ENCODE measurements at places on chromosomes 3 and 15.

DNA sequence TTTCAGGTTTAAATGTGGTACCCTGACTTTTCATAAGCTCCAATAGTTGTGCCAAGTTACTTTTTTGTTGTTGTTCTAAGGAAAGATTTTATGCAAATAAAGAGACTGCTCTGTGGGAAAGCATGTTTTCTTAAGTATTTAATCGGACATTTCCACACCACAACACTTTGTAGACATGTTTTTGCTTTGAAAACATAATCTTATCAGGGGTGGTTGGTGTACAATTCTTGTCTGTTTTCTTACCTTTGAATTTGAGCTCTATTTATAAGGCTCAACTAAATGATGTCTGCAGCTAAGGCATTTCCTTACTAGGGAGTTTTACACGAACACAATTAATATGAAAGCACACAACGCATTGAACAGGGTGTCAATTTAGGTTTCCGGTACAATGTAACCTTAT lies 81.5 kb upstream of the CDIN1 start:
- no peak for DNase-seq

- DNase-seq, result no peak
These were observed 695.4 kb downstream of the FHIT start for GRCh38 chr3:60555686-60556354.

DNA sequence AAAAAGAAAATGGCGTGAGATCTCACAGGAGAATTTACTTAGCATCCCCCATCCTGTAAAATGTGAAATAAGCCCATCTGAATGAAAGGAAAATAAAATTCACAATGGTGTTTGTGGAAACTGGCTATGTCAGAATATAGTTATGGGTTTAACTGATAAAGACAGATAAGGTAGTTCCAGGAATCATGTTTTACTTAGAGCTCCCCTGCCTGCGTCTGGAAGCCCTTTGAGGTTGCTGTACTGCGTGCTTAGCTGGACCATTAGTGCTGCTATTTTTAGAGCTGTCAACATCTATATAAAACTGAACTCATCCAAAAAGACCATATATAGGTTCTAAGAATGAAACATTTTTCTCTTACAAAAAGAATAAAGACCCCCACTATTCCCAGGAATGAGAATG lies 130.8 kb downstream of the LSAMP start:
- DNase-seq, result no peak

DNA sequence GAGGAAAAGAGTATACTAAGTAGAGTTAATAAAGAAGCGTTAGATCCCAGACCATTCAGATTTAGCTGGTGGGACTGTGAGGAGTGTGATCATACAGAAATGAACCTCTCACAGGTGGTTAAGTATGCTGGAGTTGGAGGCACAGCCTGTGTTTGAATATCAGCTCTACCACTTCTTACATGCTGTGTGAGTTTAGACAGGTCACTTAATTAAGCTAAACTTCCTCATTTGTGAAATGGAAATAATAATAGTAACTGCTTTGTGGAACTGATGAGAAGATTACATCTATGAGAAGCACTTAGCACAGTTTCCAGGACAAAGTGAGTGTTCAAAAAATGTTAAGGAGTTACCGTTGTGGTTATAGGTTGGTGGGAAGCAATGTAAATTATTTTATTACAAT lies 8.4 kb downstream of the ACP3 start:
- no peak for DNase-seq

DNA sequence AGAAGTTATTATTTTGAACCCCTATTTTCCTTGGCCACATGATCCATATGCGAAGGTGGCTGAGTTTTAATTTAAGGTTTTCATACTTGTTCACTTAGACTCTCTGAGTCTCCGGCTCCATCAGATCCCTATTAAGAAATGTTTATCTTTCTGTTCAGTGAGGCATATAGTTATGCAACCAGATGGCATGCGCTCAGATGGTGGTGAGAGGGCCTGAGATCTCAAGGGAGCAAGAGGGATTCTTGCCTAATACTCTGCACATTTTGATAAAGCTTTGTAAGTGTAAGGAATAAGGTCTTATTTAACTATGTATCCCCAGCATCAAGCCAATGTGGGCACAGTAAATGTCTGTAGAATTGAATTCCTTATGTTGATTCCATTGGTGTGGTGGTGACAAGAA lies 78.9 kb upstream of the DPH6 start:
- DNase-seq, result no peak

DNA sequence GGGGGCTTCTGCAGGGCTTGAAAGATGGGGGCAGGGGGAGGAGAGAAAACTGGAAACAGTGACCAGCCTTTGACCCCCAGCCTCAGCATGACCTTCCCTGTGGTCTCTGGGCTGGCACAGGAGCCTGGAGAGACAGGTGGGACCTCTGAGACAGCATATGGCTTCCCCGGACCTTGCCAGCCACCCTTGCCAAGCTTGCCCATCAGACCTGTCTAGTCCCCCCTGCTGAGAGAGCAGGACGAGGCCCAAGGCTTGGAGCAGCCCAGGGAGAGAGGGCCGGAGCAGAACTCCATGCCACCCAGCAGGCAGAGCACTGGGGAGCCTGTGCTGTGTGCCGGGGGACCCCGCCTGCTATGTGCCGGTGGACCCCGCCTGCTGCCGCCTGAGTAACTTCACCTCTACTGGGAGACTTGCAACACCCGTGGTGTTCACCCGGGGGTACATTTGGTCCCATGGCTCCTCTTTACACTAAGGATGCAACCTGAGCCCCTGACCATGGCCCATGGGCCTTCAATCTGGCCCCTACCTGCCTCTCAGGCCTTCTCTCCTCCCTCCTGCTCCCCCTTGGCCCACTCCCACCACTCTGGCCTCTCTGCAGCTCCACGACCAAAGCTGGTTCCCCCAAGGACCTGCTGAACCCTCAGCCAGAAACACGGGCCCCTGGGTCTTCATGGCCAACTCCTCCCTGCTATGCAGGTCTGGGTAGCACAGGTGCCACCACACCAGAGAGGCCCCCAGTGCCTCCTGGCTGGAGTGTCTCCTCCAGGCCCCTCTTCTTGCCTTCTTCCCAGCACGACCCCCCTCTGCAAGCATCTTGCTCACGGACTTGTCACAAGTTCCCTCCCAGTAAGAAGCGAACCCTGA lies 21.1 kb upstream of the SLC41A3 start:
- DNase-seq, result no peak

- peak; percentile 68 for DNase-seq
These were observed 160.4 kb downstream of the CHL1 start for GRCh38 chr3:356952-357351.

GRCh38 chr3:11494131-11494916 lies 149.4 kb downstream of the VGLL4 start:
- no peak for DNase-seq

GRCh38 chr3:97102641-97103040 lies 288.2 kb downstream of the EPHA6 start:
- no peak for DNase-seq

DNA sequence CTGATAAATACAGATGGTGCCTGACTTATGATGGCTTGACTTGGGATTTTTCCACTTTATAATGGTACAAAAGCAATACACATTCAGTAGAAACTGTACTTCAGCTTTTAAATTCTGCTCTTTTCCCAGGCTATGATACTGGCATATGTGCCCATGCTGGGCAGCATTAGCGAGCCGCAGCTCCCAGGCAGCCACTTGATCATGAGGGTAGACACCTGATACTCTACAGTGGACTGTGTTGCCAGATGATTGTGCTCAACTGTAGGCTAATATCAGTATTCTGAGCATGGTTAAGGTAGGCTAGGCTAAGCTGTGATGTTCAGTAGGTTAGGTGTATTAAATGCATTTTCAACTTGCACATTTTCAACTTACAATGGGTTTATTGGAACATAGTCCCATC lies 17.7 kb upstream of the FEM1B start:
- no peak for DNase-seq

GRCh38 chr3:49813497-49814174 lies at the start of gene UBA7:
TSS of gene UBA7 (minus strand) at chr3:49813953. CDS start at chr3:49813787, 166 bp downstream.
- DNase-seq, result peak; percentile 20

GRCh38 chr15:93705753-93706455 lies 525.5 kb upstream of the MCTP2 start:
- no peak for DNase-seq

GRCh38 chr15:66292571-66293418 lies 573 bp upstream of the DIS3L start:
- no peak for DNase-seq

- DNase-seq, result peak; percentile 26
These were observed 282.5 kb upstream of the ICE2 start for GRCh38 chr15:60761505-60761845.

DNA sequence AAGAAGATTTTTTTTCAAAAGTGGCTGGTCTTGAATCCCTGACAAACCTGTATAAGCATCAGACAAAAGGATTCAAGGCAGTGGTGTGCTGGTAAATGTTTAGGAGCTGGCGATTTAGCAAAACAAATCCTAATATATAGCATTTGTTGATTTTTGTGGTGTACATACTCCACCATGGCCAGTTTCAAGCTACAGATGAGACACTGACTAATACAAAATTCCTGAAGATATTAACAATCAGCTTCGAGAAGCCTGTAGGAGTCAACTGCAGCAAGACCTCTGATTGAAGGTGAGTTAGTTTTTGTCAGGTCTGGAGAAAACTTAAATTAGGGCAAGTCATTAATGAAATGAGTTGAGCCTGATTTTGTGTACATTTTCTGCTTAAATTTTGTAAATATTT lies 6.7 kb downstream of the STRIT1 start:
- DNase-seq, result no peak

- no peak for DNase-seq
These were observed 92.2 kb downstream of the SV2B start for GRCh38 chr15:91192285-91192684.

DNA sequence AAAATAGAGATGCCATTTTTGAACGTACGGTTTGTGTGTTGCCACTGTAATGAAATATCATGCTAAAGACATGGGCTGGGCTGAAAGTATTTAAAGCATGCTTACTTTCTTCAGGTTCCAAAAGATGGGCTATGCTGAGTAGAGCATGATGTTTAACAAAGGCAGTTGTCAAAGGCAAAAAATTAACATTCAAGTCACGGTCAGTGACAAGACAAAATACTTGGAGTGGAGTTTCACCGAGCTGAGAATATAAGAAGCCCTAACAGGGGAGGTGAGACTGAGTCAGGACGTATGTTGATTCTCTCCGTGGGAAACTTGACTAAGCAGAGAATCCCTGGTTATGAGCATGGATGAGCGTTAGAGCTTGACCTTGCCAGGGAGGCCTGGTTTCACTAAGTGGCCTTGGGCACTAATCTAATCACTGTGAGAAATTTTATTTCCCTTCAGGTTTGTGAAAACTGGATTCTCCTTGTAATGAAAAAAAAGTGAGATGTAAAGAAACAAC lies 218.2 kb upstream of the ADAMTS9 start:
- no peak for DNase-seq

- peak; percentile 32 for DNase-seq
These were observed 60.7 kb downstream of the RPL22L1 start for GRCh38 chr3:170809007-170809974.

- DNase-seq, result no peak
These were observed 31.7 kb downstream of the EDC3 start for GRCh38 chr15:74664028-74664616.

DNA sequence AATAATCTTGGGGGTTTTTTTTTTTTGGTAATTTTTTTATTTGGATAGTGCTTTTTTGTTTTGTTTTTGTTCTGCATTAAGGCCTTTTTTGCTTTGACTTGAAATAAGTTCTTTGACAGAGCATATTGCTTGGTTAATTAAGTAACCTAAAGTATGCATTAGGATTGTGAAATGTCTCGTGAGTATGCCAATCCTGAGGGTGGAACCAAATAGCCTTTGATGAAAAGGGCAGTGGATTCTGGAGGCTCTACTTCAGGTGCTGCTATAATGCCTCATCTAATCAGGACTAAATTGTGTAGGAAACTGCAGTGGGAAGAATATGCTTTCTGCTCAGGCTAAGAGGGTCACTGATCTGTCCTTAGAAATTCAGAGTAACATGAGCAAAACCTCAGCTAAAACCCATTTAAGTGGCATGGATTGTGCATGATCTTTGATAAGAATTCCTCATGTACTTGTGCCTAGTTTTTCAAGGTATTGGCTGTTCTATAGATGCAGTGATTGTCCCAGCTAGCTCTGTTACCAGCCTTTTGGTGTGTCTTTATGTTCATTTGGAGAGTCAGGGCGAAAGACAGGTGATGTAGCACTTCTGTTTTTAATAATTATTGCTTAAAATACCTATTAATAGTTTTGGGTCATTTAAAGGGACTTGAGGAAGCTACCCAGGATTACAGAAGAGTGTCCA lies 15.4 kb downstream of the CDV3 start:
- DNase-seq, result no peak

DNA sequence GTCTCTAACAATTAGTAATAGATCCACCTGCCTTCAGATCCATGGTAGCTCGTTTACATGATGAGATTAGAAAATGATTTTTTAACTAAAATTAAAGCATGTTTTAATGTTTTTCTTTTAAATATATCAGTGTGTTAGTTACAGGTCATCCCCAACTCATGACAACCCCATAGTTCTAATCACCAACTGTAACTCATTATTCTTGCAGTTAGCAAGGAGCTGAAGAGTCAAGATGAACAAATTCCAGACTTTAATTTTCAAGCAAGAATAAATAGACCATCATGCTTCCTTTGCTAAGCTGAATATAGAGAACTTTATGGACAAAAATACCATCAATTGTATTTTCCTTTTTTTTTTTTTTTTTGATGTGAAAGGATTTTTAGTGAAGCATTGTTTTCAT lies 101.1 kb downstream of the TOP2B start:
- no peak for DNase-seq

DNA sequence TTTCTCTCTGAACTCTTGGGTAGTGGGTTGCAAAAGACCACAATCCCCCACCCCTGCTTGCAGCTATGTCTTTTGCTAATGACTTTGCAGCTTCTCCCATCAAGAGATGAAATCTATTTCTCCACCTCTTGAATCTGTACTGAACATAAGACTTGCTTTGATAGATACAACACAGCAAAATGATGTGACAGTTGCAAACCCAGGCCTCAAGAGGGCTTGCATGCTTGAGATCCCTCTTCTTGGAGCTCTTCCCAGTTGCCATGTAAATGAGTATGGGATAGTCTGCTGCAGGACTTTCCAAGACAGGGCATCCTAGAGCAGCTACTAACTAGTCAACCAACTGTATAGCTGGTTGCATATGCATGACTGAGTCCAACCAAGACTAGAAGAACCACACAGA lies 783.6 kb downstream of the PDCD6IP start:
- peak; percentile 0 for DNase-seq

DNA sequence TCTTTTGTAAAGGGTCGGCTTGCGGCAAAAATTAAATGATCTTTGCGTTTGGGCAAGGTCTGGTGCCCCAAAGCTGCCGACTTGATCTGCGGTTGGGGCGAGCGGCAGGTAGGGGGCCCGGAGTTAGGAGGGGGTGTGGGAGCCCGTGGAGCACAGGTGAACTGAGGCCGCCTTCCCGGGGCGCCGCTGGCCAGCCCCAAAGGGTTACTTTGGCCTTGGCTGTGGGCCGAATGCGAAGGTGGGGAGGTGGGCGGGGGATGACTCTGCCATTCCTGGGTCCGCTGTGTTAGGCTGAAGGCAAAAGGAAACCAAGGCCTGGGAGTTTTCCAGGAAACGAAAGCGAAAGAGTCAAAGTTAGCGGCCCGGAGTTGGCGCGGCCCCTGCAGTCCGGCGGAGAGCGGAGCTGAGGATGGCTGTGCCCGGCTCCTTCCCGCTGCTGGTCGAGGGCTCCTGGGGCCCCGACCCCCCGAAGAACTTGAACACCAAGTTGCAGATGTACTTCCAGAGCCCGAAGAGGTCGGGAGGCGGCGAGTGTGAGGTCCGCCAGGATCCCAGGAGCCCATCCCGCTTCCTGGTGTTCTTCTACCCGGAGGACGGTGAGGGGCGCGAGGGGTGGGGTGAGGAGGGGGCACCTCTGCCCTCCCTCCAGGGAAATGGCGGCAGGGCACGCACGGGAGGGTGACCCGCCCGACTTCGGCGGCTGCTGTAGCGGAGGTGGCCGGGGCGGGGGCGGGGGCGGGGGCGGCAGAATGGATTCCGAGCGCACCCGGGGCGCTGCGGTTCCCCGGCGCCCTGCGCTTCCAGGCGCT lies at the start of gene PARP14:
Gene PARP14, plus strand, starts transcription at position 365 of the 809 bp plus-strand sequence. Its CDS starts 45 bp downstream, at position 410.
- DNase-seq, result no peak
